ENCODE measurements at places on chromosomes 4 and X.
A peak's percentile ranks its signal among the peaks of the same experiment; 100 is the strongest.

GRCh38 chr4:9685692-9686091 lies 95.7 kb upstream of the DRD5 start:
- DNase-seq: no peak

DNA sequence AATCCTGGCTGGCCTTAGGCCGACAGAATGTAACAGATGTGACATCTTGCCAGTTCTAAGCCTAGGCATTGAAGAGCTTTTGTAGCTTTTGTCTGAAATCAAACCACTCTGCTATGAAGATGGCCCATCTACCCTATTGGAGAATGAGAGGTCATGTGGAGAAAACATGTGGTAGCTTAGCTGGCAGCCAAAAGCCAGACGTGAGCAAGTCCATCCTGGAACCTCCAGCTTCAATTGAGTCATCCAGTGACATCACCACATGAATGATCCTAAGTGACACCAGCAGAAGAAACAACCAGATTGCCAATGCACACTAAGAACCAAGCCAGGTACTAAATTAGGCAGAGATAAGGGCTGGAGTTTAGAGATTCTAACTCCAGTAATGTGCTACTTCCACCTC lies 154.8 kb upstream of the ZFP42 start:
- peak; percentile 7 for DNase-seq

- DNase-seq: no peak
These were observed 21.0 kb upstream of the CABS1 start for GRCh38 chr4:70313736-70314135.

- DNase-seq: no peak
These were observed 498.4 kb downstream of the PACRGL start for GRCh38 chr4:21198683-21199082.

GRCh38 chrX:19372547-19373331 lies 29.0 kb downstream of the PDHA1 start:
- DNase-seq: peak; percentile 8
